ENCODE measurements at places on chromosomes 16 and 17. TPM values are rescaled to one million over a fixed set of nuclear protein-coding genes. Genes with fewer than 3 reads are reported as not detected.

CTRB2 gene
- total RNA-seq: not detected

PPP1R27 gene
- not detected for total RNA-seq

SULT1A4 gene
- 20.9 TPM for total RNA-seq

NT5C gene
- 104 TPM for total RNA-seq

DNA sequence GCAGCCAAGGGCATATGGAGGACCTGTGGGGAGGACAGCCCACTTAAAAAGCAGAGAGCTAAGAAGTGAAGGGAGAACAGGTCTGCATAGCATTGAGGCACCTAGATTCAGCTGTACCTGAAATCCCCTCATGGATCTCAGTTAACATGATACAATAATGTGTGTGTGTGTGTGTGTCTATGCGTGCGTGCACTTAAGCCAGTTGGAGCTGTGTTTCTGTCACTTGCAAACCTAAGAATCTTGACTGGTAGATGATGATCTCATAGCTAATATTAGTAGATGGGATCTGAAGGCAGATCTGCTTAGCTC, 1.7 kb upstream of the ITPRIPL2 start:
- no peak for DNase-seq
